ENCODE measurements at places on chromosomes 3 and 15.

- no peak for DNase-seq
These were observed 3.4 kb upstream of the MITF start for GRCh38 chr3:69735893-69736292.

- no peak for DNase-seq
These were observed 54.8 kb upstream of the OXTR start for GRCh38 chr3:8824238-8824637.

DNA sequence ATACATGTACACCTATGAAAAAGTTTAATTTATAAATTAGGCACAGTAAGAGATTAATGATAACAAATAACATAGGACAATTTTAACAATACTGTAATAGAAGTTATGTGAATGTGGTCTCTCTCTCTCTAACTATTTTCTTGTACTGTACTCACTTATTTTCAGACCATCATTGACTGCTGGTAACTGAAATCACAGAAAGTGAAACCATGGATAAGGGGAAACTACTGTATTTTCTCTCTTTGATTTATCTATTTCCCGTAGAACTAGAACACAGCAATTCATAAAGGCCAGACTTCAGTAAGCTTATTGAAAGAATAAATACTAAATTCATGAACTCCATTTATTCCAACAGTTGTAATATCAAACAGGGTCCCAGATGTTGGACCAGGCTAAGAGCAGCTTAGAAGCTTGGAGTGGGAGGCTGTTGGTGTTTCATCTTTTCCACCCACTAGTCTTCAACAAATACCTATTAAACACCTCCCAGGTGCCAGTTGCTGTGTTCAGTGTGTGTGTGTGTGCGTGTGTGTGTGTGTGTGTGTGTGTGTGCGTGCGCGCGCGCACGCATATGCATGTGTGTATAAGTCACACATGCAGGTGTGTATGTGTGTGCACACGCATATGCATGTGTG lies 235.4 kb downstream of the FOXP1 start:
- no peak for DNase-seq

DNA sequence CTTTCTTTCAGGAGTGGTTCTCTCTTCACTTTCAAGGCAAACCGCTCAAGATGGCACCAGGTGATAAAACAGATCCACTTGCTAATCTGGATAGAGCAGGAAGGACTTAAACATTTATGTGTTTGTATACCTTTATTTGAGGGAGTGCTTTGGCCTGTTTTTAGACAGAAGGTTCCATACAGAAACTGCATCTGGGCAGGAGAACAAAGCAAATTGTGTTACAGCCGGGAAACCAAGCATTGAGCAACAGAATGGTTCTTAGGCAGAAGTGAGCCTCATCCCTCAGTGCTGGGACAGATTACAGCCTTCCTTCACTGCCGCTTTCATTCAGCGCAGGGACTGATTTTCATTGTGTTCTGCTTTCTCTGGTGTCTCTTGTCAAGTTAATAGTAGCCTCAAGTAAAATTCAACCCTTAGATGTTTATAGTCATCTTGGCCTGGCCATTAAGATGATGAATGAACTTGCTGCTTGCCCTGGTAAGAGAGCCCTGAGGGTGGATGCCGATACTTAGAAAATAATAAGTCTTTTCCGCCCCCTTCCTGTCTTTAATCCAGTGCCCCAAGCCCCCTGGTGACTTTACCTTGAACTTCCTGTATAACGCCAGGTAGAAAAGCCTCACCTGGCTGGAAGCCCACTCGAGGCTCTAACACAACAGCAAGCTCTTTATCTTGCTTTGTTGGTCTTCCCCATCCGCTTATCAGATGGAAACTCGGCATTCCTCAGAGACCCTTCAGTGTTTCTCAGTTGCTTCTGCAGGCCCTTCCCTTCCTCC lies 168.0 kb upstream of the CTDSPL start:
- no peak for DNase-seq

DNA sequence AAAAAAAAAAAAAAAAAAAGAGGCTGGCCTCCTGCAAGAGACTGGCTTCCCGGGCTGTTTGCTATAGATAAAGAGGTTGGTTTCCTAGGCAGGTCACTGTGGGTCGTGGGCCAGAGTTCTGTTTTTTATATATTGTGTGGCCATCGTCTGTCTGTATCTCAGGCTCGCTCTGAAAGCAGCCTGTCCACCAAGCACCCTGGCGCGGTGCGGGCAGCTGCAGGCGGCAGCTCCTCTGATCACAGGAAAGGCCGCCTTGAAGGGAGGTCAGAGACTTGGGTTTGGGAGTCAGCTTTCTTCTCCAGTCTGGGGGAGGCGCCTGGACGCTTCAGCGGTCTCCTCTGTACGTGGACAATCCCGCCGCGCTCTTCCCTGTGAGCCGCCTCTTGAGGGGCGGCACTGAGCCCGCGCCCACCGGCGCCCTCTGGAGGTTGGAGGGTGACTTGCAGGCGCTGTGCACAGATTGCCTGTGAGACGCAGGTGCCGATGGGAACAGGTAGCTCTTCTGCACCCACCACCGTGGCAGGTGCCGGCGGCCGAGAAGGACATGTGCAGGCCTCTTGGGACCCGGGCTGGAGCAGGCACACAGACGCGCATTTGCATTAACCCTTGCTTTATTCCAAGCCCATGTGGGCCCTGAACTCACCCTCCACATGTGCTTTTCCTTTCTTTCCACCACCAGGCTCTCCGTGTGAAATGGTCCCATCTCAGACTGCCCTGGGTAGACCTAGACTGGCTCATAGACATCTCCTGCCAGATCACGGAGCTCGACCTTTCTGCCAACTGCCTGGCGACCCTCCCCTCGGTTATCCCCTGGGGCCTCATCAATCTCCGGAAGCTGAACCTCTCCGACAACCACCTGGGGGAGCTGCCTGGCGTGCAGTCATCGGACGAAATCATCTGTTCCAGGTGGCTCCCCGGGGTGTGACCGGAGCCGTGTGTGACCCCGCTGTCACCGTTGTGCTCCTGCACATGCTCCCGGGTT lies 89.3 kb downstream of the LRRK1 start:
- DNase-seq, result peak; percentile 60

DNA sequence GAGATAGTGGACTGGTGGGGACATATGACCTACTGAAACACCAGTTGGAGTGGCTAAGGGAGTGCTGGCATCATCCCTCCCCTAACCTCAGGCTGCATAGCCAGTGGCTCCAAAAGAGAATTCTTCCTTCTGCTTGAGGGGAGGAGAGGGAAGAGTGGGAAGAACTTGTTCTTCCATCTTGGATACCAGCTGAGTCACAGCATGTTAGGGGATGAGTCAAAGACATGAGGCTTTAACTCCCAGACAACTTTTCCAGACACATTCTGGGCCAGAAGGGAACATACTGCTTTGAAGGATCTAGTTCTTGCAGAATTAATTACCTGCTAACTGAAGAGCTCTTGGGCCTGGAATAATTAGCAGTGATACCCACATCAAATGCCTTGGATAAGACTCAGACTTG lies 36.8 kb upstream of the PEX5L start:
- DNase-seq, result no peak

DNA sequence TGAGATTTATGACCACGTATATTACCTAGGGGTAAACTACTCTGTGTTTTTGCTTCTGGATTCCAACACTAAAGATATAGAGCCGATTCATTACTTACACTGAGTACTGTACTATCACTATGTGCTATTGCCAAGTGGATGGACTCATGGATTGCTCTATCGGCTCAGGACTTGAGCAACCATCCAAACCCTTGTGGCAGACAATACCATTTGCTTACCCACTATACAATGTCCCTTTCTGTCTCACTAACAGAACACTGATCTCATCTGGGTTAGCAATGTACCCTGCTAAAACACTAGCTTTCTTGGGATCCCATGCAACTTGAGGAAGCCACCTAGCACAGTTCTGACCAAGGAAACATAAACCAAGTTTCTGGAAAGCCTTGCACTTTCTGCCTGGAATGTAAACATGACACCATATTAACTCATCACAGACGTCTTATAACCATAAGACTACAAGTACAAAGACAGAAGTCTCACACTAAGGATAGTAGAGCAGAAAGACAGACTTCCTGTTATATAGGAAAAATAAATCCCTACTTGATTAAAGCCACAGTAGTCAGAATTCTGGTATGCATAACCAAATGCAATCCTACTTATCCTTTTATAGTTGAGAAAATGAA lies 38.6 kb downstream of the HACD2 start:
- DNase-seq, result no peak

- DNase-seq, result no peak
These were observed 24.8 kb downstream of the LINGO1 start for GRCh38 chr15:77607894-77608261.

DNA sequence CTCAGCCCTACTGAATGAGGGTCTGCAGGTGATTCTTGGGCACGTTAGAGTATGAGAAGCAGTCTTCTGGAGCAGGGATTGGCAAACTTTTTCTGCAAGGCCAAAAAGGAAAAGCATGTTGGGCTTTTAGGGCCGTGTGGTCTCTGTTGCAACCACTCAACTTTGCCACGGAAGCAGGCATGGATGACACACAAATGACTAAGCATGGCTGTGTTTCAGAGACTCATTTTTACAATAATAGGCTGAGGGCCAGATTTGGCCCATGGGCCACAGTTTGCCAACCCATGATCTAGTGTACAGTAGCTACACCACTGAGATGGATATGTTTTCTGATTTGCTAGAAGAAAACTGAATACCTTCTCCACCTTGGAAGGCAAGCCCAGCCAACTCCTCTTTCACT lies 66.1 kb upstream of the PRICKLE2 start:
- DNase-seq, result peak; percentile 46

- no peak for DNase-seq
These were observed 42.0 kb upstream of the SPTSSB start for GRCh38 chr3:161413127-161413854.

- no peak for DNase-seq
These were observed 54.6 kb upstream of the EIF1B start for GRCh38 chr3:40254891-40255290.

DNA sequence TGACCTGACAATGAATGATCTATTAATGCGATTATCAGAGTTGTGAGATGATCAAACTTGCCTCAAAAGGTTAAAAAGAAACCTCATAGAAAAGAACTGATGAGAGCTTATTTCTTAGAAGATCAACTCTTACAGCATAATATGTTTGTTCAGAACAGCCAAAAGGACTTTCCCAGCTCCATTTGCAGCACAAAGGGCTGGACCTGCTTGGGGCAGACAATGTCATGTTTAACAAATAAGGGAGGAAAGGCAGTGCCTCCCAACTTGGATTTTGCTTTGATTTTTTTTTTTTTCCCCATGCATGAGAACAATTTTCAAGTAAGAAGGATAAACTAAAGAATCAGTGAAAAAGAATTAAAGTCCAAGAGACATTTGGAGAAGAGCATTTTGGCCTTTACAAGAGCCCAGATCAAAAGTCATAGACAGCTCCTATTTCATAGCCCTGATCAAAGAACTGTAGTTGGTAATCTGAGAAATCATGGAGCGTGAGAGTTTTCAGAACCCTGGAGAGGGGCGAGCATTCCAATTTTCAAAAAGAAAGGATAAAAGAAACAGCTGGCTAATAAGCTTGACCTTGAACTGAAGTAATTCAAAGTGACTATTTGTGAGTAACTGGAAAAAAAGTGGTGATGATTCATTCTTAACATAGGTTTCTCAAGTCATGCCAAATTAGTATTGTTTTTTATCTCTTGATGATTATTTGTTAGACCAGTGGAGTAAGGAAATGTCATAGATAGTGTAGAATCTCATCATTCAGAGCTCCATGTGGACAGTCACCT lies 136.0 kb upstream of the CFAP20DC start:
- DNase-seq, result no peak

DNA sequence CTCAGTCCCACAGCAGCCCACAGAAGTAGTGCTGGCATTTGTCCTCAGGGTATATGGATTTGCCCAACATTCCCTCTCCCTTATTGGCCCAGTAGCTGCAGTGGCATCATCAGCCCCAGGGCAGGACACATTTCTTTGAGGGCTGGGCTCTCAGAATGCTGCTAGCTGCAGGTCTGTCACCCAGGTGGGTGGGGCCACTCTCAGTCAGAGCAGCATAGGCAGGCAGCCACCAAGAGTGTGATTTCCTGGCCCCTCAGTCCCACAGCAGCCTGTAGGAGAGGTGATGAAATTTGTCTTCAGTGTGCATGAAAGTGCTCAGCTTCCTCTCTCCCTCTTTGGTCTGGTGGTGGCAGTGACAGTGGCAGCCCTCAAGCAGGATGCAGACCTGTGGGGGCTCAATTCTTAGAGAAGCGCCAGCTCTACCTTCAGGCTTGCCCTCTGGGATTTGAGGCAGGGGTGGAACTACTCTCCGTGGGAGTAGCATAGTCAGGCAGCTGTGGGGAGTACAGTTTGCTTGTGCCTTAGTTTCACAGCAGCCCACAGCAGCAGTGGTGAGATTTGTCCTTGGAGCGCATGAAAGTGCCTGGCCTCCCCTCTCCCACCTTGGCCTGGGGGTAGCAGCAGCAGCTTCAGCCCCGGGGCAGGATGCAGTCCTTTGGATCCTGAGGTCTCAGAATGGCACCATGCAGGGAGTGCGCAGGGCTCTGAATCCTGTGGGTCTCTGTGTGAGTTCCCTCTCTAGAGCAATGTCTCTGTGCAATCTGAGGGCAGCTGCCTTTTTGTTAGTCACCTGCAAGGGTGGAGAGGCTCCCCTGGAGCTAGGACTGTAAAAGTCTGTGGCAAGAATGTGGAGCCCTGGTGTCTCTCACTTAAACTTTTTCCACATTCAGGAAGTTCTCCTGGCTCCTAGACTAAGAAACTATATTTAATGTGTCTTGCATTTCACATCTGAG lies 1229.1 kb downstream of the ROBO2 start:
- no peak for DNase-seq

GRCh38 chr3:175222356-175222755 lies 363.2 kb downstream of the NAALADL2 start:
- DNase-seq, result no peak

- DNase-seq, result no peak
These were observed 692.1 kb downstream of the DIPK2A start for GRCh38 chr3:144663456-144664436.

DNA sequence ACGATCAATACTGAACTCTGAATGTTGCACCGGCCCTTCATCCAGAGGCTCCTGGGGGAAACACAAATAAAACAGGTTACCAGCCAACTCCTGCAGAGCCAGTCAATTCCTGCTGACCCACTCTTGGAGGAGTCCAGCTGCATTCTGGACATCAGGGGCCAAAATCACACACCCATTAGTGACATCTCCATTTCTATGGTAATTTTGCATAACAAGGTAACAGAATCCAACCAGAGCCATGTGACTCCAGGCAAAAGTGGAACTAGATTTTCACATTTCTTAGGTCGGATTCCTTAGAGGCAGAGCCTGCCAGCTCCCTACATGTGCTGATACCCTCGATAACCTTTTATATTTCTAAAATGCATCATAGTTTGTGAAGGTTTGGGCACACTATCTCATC lies 119.2 kb upstream of the CTNNB1 start:
- DNase-seq, result no peak

DNA sequence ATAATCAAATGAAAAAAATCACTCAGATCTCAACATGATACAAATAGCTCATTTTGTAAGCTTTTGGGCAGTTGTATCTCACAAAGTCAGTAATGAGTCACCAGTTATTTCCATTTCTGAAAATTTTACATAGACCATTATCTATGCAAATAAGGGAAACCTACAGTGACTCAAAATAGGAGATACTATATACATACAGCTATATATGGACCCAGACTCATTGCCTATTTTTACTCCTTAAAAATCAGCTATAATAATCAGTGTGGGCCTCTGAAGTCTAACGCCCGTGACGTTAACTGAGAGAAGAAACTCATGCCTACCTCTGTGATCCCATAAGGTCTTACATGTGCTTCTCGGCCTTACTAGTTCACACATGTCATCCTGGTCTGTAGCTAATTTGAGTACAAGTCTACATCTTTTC lies 31.6 kb downstream of the LRIG1 start:
- no peak for DNase-seq

Measured in keratinocyte (primary cell).